ENCODE measurements at places on chromosomes 7 and 10.

GRCh38 chr7:127189074-127189473 lies 63.7 kb downstream of the GRM8 start:
- DNase-seq = no peak

- peak; percentile 30 for DNase-seq
Observed at GRCh38 chr10:48289501-48290238, 15.2 kb upstream of the FRMPD2 start.

DNA sequence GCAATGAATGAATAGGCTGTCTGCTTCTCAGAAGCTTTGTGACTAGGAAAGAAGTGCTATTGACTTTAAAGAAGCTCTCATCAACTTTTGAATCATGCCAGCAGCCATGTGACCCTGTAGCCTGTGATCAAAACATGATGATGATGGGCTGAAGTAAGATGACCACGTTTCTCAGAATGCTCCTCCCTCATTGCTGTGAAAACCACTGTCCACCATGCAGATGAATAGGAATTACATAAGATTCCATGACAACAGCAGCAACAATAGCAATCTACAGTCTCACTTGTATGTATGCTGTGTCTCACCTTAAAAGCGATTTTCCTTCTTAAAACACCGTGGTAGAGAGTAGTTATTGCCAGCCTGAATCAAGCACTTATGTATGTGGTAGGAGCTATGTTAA lies 228.4 kb downstream of the TRIL start:
- DNase-seq = no peak

GRCh38 chr10:17061418-17061817 lies 68.2 kb downstream of the CUBN start:
- DNase-seq = no peak

DNA sequence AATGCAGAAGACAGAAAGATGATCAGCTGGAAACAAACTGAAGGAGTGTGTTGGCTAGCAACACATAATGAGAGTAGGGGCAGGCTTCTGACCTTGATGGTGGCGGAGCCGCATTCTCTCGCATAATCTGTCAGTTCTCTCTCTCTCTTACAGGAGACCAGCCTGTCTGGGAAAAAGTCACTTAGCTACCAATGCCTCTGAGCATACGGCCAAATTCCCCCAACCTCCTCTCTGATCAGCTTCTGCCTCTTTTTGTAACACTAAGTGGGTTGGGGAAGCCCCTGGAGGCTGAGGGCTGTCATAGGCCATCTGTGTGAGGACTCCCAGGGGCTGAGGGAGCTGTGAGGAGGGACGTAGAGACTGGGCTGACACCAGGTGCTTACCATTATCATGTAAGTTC lies 104.6 kb downstream of the HIPK2 start:
- DNase-seq = peak; percentile 34

- DNase-seq = no peak
Observed at GRCh38 chr7:127683776-127684681, 32.0 kb downstream of the SND1 start.

- no peak for DNase-seq
Observed at GRCh38 chr10:112954974-112955581, 5.0 kb downstream of the TCF7L2 start.

DNA sequence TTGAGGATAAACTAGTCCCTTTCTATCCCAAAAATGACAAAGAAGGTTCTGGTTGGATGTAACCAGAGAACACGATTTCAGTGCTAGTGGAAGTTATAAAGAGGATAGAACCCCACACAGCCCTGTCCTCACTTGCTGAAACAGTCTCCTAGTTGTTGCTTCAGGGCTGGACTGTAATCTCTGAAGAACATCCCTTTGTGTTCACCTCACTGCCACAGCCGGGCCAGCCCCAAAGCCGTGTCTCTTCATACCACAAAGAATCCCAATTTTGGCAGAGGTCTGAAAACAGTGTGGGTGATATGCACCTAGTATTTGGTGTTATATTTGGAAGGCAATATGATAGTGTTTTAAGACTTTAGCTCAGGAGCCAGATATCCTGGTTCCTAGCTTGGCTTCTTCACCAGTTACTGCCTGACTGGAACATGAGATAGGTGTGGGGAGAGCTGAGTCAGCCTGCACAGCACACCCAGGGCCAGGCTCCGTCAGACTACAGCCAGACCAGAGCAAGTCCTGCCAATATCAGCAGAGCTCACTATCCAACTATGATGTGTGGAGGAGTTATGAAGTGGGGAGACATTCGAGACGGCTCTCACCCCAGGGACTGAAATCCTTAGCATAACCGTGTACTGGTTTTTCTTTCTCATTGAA lies 21.2 kb downstream of the CYP3A4 start:
- no peak for DNase-seq

Data from activated T-cell treated with anti-CD3 and anti-CD28 coated beads for 48 hours (primary cell).